EL (cell line): ENCODE measurements at places on chromosomes 1 and 21.

- peak; percentile 41 for DNase-seq
These were observed 16.2 kb upstream of the LIN9 start for GRCh38 chr1:226325178-226325577.

DNA sequence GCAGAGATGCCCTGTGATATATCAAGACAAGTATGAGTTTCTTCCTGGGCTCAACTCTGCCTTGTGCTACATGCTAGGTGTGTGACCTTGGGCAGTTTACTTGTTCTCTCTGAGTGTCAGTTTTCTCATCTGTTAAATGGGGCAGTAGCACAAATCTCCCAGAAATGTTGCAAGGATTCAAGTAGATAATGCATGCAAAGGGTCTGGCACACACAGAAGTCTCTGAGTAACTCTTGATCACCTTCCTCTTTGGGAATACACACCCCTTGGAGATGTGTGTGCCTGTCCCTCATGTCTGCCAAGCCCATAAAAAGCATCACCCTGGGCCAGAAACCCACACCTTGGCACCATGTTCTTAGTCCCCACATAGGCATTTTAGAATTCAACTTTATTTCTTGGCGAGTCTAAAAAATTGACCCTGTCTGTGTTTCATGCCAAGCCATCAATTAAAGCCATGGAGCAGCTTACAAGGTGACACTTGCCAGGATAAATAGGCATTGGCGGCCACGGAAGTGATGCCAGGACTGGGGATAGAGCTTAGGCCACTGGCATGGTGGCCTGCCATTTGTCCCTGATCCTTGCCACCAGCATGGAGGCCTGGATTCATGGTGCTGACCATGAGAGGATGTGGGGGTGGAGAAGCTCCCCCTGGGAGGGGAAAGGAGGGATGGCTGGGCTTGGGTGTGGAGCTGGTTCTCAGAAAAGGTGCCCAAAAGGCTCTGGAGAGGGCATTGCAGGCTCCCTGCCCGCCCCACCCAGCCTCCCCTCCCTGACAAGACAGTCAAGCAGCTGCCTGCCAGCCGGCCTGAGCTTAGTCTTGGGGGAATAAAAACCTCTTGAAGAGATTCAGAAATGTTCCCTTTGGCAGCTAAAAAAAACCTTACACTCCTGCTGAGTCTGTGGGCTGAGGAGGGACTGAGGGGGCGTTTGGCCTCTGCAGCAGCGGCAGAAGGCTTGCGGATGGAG is 118.0 kb upstream of the IPO9 start:
- DNase-seq: no peak

DNA sequence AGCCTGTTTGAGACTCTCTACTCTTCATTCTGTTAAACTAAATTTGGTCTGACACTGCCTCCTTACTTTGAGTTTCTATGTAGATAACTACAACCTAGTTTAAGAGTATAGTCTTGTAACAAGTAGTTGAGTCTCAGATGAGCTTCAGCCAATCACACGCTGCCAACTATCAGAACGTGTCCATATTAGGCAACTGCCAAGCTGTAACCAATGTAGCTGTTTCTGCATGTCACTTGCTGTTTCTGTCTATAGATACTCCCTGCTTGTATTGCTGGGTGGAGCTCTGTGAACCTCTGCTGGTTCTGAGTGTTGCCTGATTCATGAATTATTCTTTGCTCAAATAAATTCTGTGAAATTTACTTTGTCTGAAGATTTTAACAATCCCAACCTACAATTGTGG is 452.6 kb upstream of the NR5A2 start:
- DNase-seq: no peak

GRCh38 chr1:214107322-214108096 is 119.7 kb downstream of the PROX1 start:
- peak; percentile 24 for DNase-seq

- peak; percentile 25 for DNase-seq
These were observed 31.9 kb upstream of the FCGR2A start for GRCh38 chr1:161473348-161473747.

GRCh38 chr1:221601166-221601565 is 140.7 kb downstream of the DUSP10 start:
- DNase-seq: no peak

DNA sequence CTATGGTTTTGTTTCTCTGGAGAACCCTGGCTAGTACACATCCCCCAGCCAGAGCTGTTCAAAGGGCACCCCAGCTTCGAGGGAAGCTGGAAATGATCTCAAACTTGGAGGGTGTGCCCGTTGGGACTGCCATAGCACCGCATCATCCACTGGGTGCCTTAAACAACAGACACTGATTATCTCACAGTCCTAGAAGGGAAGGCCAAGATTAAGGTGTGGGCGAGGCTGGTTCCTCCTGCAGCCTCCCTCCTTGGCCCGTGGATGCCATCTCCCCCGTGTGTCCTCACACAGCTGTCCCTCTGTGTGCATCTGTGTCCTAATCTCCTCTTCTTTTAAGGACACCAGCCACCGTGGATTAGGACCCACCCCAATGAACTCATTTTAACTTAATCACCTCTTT is 4.2 kb upstream of the IBA57 start:
- no peak for DNase-seq

DNA sequence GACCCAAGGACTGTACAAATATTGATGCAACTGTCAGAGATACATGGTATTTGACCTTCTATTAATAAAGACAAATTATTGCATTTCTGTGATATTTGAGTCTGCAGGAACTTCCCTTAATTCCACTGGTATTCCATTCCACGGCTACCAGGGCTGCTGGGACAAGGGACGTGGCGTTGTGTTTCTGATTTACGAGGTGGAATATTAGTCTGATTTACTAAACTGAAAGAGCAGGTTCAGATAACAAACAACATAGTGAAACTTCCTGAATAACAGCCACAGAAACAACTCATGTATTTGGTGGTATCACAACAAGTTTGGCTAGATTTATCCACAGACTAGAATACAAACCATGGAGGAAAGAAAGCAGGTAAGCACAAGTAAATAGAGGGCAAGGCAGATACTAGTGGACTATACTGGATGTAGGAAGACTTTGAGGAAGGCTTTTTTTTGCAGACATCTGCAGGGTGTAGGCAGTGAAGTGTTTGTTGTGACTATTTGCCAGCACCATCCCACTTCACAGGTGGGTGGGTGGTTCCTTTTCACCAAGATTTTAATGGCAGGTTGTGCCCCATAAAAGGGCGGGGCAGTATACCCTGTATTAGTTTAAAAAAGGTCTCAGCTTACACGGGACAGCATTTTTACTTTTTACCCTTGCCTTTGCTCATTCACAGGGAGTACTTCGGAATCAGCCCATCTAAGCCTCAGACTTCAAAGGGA is 100.4 kb downstream of the FGGY start:
- DNase-seq: no peak

- DNase-seq: no peak
These were observed 54.6 kb downstream of the TENT5C start for GRCh38 chr1:117660271-117660965.
